ENCODE measurements at places on chromosomes 11 and 22.

DNA sequence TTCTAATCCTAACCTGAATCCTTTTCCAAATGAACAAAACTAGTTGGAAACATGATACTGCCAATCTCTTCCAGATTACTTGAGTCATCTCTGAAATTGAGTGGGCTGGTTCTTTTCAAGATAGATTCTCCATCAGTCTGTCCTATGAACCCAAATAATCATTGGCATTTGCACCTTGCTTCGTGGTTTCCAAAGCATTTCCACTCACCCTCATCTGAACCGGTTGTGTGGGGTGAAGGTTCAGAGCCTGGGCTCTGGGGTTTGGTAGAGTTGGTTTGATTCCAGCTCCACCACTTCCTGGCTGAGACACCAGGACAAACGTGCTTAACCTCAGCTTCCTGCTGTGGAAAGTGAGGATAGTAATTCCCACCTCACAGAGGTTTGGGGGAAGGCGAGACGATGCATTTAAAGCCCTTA lies 206.4 kb upstream of the E2F8 start:
- no peak for DNase-seq

DNA sequence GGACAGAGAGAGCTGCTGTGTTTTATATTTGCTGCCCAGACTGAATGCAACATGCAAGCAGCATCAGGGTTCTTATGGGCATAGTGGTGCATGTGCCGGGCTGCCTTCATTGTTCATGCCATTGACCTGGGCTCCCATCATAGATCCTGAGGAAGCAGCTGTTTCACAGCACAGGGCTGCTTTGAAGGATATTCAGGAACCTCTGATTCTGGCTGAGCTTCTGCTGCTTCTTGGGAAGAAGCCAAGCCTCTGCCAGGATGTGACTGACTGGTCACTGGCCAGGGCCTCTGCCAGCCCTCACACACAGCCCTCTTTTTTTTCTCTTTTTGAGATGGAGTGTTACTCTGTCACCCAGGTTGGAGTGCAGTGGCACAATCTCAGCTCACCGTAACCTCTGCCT lies 43.3 kb downstream of the CYB5R2 start:
- no peak for DNase-seq

GRCh38 chr11:118636569-118637290 lies 29.3 kb downstream of the PHLDB1 start:
- no peak for DNase-seq

GRCh38 chr11:61697764-61698163 lies 17.6 kb downstream of the DAGLA start:
- no peak for DNase-seq

DNA sequence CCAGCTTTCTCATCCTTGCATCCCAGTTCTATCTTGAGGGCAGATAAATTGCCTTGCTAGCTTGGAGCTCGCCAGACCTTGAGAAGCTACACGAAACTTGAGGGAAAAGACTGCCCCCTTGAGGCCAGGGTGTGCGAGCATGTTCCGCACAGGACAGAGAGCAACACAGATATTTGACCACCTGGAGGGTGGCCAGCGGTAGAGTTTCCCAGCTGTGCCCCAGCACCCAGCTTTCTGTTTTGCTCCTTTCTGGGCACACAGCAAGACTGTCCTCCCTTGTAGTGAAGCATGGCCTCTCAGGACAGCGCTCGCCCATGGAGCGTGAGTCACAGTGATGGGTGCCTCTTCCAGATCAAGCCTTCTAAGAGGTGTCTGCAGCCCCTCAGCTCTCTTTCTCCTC lies 23.5 kb downstream of the SPATA19 start:
- DNase-seq = no peak

- no peak for DNase-seq
Observed at GRCh38 chr11:105100206-105100605, 39.4 kb downstream of the CARD18 start.
